ENCODE measurements at places on chromosomes 13 and 19.

GRCh38 chr13:91464336-91464735, 65.9 kb downstream of the GPC5 start:
- DNase-seq, result no peak

GRCh38 chr19:15790096-15790495, 2.6 kb downstream of the OR10H5 start:
- DNase-seq, result no peak

GRCh38 chr13:26653310-26653709, 95.8 kb downstream of the WASF3 start:
- peak; percentile 13 for DNase-seq

GRCh38 chr13:68057836-68058235, 827.7 kb upstream of the PCDH9 start:
- DNase-seq, result no peak
